ENCODE measurements at places on chromosomes 3 and 15.

DNA sequence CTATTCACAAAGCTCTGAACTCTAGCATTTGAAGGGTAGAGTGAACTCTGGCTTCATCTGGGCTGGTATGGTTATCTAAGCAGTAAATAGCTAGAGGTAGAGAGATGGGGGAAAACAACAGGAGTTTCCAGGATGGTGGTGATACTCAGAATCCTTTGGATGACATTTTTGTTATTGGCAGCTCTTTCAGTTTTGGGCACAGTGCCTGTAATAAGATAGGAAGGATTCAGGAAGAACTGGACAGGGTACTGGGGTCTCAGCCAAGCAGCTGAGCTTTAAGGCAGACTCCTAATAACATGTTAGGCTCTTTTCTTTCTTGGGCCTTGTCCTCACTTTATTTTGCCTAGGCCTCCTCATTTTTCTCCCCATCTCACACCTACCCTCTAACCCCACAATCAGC lies 338.5 kb downstream of the CADM2 start:
- no peak for DNase-seq

GRCh38 chr3:120093911-120094775 lies at the start of gene GSK3B:
Gene GSK3B, minus strand, starts transcription at chr3:120094447. Its CDS starts 1,013 bp downstream, at chr3:120093434.
- DNase-seq = peak; percentile 82

GRCh38 chr3:185532901-185533300 lies 19.5 kb downstream of the LIPH start:
- DNase-seq = no peak

GRCh38 chr15:63628123-63628822 lies 31.1 kb downstream of the FBXL22 start:
- DNase-seq = no peak

DNA sequence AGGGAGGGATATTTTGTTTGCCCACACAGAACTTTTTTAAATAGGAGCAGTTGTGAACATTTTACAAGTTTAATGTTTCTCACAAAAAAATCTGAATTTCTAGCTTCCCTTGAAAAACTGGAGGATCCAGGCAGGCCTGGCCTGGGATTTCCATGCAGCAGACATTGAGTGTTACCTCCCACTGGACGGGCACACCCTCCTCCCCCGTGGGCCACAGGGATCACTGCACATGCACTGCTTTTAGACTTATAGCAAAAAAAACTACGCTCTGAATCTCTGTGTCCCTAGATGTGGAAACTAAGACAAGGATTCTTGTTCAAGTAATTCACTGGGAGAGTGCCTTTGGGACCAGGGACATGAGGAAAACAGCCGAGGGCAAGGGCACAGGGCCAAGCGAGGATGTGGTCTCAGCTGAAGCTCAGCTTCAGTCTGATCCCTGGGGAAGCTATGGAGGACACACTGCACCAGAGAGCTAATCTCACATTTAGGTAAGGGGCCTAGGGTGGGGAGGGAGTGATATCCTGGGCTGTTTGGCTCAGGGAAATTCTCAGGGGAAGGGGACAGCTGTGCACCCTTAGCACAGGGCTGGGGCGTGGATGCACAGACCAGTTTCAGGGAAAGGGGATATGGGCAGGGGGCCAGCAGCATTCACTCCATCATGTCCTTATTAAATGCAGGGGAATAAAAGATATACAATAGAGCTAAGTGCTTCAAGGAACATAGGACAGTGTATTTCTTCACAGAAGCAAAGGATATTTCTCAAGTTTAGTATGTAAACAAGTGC lies 46.0 kb downstream of the FSIP1 start:
- no peak for DNase-seq

GRCh38 chr15:49225572-49226281 lies 55.7 kb downstream of the GALK2 start:
- no peak for DNase-seq

DNA sequence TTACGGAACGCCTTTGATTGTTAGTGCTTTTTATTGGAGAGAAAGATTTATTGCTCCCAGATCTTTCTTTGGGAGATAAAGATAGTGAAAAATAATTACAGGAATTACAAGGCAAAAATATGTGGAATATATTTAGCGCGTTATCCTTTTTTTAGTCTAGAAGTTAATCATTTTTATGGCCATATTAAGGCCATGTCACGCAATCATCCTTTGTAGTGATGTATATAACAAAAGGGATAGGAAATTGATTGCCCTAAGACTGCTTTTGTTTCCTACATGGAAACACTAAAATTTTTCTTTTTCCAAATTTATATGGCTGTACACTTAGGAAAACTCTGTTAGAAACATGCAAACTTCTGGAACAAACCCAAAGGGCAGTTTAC lies 1.5 kb downstream of the TRPC1 start:
- no peak for DNase-seq

GRCh38 chr3:10335190-10335738 lies 14.4 kb upstream of the SEC13 start:
- DNase-seq = no peak

DNA sequence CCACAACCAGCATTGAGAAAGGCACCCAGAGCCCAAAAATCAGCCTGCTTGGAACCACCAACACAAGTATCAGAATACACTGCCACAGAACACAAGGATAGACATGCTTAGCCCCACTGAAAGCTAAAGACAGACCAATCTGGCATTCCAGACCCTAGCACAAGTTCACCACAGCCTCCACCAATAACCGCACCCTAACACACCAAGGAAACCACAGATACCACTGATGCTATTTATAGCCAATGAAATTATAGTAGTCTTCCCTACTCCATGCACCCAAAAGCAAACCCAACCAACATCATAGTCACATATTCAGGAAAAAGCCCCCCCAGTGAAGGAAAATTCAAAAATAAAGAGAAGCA lies 83.9 kb upstream of the STT3B start:
- no peak for DNase-seq

GRCh38 chr15:69996321-69997160 lies 101.2 kb downstream of the TLE3 start:
- DNase-seq = no peak

DNA sequence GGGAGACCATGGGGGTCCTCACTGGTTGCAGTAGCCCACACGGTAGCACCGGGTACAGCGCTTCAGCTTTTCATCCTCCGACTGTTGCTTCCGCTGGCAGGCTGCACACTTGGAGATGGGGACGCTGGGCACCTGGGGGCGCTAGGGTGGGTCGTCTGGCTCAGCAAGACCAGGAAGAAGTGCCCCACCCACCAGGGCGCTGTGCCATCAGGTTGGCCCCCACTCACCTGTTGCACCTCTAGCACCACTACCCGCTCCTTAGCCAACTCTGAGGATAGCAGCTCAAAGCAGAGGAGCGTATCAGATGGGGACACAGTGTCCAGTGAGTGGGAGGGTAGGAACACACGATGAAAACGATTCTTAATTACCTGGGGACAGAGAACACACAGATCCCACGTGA lies 7.7 kb upstream of the QARS1 start:
- DNase-seq = no peak

DNA sequence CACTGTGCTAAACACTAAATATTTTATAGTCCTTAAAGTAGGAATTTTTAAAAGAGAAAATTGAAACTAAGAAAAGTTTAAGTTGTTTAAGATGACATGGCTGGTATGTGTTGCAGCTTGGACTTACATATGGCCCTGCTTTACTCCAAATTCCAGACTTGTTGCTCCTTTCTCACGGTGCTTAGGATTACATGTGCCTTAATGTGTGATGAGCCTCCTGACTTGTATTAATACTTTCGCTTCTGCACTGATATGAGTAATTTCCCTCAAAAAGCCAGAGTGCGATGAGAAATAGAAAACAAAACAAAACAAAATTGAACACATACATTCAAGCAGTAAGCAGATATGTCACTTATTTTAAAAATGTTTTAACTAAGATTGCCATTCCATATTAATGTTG lies 250.2 kb downstream of the VGLL3 start:
- DNase-seq = no peak

DNA sequence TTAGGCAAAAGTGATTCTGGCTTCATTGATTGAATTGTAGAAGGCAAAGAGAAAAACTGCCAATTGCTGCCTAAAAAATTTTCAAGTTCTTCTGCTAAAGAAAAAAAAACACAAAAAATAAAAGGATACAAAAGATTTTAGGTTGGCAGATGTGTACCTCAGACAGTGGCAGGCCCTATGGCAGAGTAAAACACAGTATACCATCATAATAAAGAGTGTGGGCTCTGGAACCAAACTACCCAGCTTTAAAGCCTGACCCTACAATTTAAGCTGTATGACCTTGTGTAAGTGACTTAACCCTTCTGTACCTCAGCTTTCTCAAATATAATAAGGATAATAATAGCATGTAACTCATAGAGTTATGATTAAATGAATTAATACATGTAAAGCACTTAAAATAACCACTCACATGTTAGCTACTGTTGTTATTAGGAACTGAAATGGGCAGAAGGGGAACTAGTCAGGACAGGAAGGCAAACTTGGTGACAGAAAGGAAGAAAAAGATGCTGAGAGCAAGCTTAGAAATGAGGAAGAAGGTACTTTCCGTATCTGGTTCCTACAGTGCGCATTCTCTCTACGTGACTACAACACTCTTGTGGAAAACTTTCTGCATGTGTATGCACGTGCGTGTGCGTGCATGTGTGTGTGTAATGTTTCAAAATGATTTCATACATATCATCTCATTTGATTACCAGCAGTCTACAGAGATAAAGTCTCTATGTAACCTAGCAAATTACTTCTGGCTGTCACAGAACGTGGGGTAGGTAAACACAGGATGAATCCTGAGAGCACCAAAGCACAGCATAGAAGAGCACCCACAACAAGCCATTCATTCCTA lies 13.6 kb upstream of the GATM start:
- DNase-seq = no peak

GRCh38 chr3:183050706-183051105 lies 48.6 kb downstream of the MCCC1 start:
- DNase-seq = no peak

DNA sequence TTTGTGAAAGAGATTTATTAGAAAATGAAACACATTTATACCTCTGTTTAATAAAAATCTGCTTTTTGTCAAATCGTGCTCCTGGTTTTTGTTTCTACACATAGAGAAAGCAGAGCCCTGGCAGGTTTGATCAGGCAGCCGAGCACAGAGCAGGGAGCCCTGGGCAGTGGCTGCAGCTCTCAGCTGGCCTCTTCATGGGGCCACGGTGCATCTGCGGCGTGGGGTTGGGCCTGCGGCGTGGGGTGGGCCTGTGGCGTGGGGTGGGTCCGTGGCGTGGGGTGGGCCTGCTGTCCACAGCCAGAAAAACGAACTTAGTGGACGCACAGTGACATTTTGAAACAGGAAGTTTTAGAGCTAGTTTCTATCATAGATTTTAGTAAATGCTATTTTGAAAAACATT lies 10.6 kb downstream of the GOLGA6L2 start:
- DNase-seq = no peak

- DNase-seq = no peak
These were observed 40.2 kb downstream of the EPHB3 start for GRCh38 chr3:184601576-184602371.

- no peak for DNase-seq
These were observed 42.3 kb upstream of the LIMD1 start for GRCh38 chr3:45552031-45552793.

- no peak for DNase-seq
These were observed 874 bp downstream of the INO80 start for GRCh38 chr15:41115161-41115651.

- DNase-seq = no peak
These were observed 2.8 kb downstream of the GOLGA6L2 start for GRCh38 chr15:23444269-23444668.

DNA sequence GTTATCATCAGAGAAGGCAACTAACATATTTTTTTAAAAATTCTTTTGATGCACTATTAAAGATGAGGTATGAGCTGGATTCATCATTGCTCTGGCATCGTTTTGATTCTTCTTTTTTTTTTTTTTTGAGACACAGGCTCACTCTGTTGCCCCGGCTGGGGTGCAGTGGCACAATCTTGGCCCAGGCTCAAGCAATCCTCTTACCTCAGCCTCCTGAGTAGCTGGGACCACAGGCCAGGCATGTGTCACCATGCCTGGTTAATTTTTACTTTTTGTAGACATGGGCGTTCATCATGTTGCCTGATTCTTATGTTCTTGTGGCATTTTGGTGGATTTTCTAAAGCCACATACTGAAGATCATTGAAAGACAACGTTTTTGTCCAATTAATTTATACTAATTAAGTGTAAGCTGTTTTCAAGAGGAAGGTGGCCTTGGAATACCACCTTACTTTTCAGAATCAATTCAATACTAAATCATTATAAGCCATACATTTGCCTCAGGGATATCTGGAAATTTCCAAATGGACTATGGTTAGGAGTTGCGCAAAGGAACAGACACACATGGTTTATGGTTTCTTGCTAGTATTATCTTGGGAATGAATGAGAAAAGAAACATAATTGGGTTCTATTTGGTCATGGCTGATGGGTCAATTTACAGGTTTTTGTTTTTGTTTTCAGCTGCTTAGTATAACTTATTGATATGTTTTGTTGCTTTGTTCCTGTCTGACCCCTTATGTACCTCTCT lies 22.8 kb downstream of the SLC28A2 start:
- DNase-seq = no peak

DNA sequence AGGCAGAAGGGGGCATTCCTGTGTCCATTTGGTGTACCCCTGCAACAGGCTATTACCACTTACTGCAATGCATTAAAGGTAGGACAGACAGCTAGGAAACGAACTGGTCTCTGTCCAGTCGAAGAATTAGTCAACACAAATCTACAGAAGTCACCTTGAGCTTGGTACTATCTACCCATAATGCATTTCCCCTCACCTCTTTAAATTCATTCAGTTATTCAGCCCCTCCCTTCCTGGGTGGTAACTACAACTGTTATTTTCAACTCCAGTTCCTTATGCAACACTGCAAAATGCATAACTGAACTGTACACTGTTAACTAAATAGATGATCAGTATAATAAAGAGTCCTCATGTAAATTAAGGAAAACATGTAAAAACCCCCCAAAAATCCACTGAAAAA lies 77.6 kb downstream of the MAGI1 start:
- DNase-seq = no peak

GRCh38 chr15:89457086-89457485 lies 39.3 kb downstream of the RHCG start:
- no peak for DNase-seq

DNA sequence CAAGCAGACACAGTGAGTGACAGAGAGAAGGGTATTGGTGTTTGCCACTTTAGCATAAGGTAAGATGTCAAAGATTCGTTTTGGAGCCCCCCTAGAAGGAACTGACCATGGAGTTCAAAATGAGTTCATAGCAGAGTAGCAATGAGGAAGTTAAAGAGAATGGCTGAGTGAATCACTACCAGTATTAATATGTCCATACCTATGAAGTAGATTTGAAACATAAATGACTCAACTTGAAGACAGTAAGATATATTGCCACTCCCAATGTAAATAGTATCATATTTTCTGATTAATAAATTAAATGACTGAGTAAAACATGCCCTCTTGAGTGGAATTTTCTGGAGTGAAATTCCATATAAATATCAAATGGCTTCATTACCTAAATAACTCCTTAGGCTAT lies 675.1 kb downstream of the NLGN1 start:
- DNase-seq = no peak

DNA sequence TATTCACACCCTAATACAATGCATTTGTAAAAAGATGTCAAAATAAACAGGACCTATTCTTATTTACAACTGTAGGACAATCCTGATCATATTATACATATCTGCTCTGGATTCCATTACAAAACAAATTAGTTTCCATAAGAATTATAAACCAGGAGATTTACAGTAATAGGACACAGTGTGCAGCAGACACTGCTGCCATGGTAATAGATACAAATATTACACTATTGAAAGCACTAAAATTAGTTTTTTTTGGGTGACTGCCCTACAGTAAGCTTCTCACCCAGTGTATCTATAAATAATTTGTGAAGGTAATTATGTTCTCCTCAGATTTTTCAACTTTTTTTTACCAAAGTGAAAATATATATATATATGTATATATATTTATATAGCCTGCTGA lies 47.9 kb downstream of the USF3 start:
- no peak for DNase-seq
